ENCODE measurements at places on chromosomes 16 and 17.

GRCh38 chr17:12316021-12316420 lies 295.3 kb downstream of the MAP2K4 start:
- no peak overlapping the region for H3K27ac ChIP-seq
- no peak overlapping the region for H3K4me3 ChIP-seq
- no peak for DNase-seq
- H3K4me1 ChIP-seq = no peaks in the 10 kb centered on the region

- no peak for DNase-seq
- H3K27ac ChIP-seq = no peak overlapping the region
- H3K27me3 ChIP-seq = no peaks in the 10 kb centered on the region
- no peak overlapping the region for H3K4me3 ChIP-seq
These were observed 167.8 kb downstream of the IRF8 start for GRCh38 chr16:86066811-86067210.

DNA sequence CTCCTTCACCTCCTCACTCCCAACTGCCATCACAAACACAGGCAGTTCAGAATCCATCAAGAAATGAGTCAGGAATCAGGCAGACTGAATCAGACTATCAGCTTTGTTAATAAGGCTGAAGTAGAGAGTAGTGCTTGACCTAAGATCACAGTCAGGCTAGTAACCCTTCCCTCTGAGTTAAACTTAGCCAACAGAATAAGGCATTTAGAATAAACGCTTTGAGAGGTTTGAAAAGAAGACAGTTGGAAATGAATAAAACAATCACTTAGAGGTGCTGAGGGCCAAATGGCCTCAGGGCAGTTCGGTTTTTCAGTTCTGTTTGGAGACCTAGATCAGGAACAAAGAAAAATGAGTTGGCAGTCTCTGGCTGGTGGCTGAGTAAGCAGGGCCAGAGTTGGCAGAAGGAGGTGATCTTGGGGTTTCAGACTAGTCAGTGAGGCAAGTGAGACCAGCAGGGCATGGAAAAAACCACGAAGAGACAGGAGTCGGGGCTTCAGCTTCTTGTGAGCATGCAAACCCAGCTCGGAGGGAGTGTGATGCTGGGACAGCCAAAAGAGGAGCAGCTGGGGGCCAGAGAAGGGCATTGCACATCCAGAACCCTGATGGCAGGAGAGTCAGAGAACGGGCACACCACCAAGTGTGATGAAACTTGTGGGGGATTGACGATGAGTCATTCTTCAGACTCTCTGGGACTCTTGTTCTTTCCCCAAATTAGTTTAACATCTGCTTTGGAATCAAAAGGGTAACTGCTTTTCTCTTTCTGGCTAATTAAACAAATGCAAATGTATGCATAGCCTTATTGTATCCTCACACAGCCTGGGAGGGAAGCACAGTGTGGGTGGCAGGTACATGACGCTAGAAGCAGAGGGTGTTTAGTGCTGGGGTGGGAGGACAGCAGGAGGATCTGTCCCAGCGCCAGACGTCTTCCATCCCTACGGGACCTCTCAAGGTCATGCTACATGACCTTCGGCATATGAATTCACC lies 54.8 kb downstream of the SPECC1 start:
- H3K4me1 ChIP-seq = no peaks in the 10 kb centered on the region
- no peak overlapping the region for H3K27ac ChIP-seq
- no peaks in the 10 kb centered on the region for H3K27me3 ChIP-seq
- no peaks in the 10 kb centered on the region for H3K36me3 ChIP-seq
- no peak for DNase-seq
- H3K4me3 ChIP-seq = no peak overlapping the region

DNA sequence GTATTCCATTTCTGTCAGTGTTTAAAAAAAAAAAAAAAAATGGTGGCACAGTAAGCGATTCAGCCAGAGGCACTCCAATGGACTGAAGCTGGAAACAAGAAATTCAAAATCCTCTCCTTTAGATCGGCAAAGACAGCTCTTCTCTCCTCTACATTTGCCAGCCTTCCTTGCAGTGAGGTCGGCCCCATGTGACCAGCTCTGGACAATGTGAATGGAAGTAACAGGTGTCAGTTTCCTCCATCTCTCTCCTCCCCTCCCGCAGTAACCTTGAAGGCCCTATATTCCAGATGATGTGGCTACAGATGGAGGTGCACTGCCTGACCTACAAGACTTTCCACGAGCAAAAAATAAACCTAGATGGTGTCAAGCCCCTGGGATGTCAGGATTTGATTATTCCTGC lies 15.0 kb downstream of the CUEDC1 start:
- H3K27me3 ChIP-seq = no peaks in the 10 kb centered on the region
- H3K36me3 ChIP-seq = no peaks in the 10 kb centered on the region
- DNase-seq = no peak
- no peaks in the 10 kb centered on the region for H3K4me1 ChIP-seq
- no peak overlapping the region for H3K4me3 ChIP-seq
- no peak overlapping the region for H3K27ac ChIP-seq

DNA sequence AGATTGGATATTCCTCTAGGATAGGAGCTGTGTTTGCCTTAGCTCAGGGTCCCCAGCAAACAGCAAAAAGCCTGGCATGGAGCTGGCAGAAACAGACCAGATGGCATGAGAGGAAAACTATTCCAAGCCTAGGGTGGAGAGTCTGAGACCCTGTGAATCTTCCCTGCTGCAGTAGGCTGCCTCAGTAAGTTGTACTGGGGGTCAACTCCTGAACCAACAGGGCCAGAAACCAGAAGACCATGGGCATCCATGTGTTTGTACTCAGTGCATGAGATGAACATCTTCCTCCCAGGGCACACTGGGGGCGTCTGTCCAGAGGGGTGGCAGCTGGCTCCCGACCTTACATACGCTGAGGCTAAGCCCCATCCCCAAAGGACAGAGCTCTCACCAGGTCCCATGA lies 214.4 kb downstream of the C16orf78 start:
- H3K36me3 ChIP-seq = no peaks in the 10 kb centered on the region
- no peaks in the 10 kb centered on the region for H3K4me1 ChIP-seq
- no peaks in the 10 kb centered on the region for H3K27me3 ChIP-seq
- H3K27ac ChIP-seq = no peak overlapping the region
- H3K4me3 ChIP-seq = no peak overlapping the region

GRCh38 chr16:87973717-87974116 lies 22.5 kb downstream of the BANP start:
- H3K27ac ChIP-seq = no peak overlapping the region
- H3K36me3 ChIP-seq = peaks cover 17% of the 10 kb centered on the region
- no peaks in the 10 kb centered on the region for H3K27me3 ChIP-seq
- H3K4me1 ChIP-seq = no peaks in the 10 kb centered on the region
- no peak for DNase-seq

DNA sequence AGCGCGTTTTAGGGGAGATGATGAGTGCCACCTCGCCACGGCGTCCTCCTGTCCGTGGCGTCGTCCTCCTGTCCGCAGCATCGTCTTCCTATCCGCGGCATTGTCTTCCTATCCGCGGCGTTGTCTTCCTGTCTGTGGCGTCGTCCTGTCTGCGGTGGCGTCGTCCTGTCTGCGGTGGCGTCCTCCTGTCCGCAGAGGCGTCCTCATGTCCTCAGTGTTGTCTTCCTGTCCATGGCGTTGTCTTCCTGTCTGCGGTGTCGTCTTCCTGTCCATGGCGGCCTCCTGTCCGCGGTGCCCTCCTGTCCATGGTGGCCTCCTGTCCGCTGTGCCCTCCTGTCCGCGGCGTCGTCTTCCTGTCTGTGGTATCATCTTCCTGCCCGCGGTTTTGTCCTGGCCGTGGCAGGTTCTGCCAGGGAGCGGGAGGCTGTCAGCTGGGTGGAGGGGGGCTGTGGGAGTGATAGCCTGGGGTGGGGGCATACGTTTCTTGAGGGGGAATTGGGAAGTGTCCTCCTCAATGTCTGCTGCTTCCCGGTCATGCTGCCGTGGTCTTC lies 30.9 kb downstream of the TBCD start:
- no peak overlapping the region for H3K27ac ChIP-seq
- no peak overlapping the region for H3K4me3 ChIP-seq
- no peaks in the 10 kb centered on the region for H3K4me1 ChIP-seq
- H3K36me3 ChIP-seq = no peaks in the 10 kb centered on the region

- H3K4me3 ChIP-seq = no peak overlapping the region
- no peak overlapping the region for H3K27ac ChIP-seq
- peaks cover 8% of the 10 kb centered on the region for H3K4me1 ChIP-seq
- DNase-seq = no peak
- H3K27me3 ChIP-seq = peaks cover 4% of the 10 kb centered on the region
- H3K36me3 ChIP-seq = no peaks in the 10 kb centered on the region
These were observed 2.3 kb upstream of the TPPP3 start for GRCh38 chr16:67395458-67396158.

GRCh38 chr17:79971651-79972050 lies 64.0 kb downstream of the TBC1D16 start:
- no peaks in the 10 kb centered on the region for H3K4me1 ChIP-seq
- H3K27ac ChIP-seq = no peak overlapping the region
- no peak for DNase-seq
- no peaks in the 10 kb centered on the region for H3K36me3 ChIP-seq

DNA sequence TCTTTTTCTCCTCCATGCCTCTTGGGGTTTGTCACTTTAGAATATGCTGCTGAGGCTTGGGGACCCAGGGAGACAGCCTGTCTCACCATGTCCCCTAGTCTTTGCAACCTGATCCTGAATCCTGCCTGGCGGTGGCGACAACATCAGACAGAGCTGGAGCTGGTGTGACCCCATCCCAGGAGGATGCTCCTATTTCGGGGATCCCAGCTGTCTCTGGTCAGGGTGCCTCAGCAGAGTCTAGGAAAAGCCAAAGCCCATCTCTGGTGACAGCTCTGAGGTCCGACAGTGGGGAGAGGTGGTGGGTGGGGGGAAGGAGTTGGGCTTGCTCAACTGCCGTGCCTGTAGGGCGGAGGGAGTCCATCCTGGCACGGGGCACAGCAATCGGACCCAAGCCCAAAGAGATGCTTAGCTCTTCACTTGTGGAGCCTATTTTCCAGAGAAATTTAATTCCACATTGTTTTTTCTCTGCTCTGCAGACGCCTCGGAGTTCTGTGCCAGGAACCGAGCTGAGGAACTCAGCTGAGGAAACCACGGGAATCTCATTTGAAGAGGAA lies 10.3 kb upstream of the TNS4 start:
- H3K27me3 ChIP-seq = no peaks in the 10 kb centered on the region
- peaks cover 24% of the 10 kb centered on the region for H3K4me1 ChIP-seq
- H3K4me3 ChIP-seq = no peak overlapping the region
- H3K27ac ChIP-seq = no peak overlapping the region
- DNase-seq = no peak
- H3K36me3 ChIP-seq = no peaks in the 10 kb centered on the region

- no peaks in the 10 kb centered on the region for H3K27me3 ChIP-seq
- peak within 1 kb of the TSS; percentile 85 for H3K27ac ChIP-seq
- H3K4me3 ChIP-seq = peak within 1 kb of the TSS; percentile 98
- peak; percentile 85 for DNase-seq
These were observed at the start of gene USB1 for GRCh38 chr16:58000706-58001676. TSS of gene USB1 (plus strand) at chr16:58001407. CDS start at chr16:58001484, 77 bp downstream.

- DNase-seq = peak; percentile 73
- no peaks in the 10 kb centered on the region for H3K36me3 ChIP-seq
- H3K4me3 ChIP-seq = no peak within 1 kb of the TSS
These were observed at the start of gene BAIAP3 for GRCh38 chr16:1333149-1333812. TSS of gene BAIAP3 (plus strand) at chr16:1333645. CDS start at chr16:1338550, 4,905 bp downstream.

DNA sequence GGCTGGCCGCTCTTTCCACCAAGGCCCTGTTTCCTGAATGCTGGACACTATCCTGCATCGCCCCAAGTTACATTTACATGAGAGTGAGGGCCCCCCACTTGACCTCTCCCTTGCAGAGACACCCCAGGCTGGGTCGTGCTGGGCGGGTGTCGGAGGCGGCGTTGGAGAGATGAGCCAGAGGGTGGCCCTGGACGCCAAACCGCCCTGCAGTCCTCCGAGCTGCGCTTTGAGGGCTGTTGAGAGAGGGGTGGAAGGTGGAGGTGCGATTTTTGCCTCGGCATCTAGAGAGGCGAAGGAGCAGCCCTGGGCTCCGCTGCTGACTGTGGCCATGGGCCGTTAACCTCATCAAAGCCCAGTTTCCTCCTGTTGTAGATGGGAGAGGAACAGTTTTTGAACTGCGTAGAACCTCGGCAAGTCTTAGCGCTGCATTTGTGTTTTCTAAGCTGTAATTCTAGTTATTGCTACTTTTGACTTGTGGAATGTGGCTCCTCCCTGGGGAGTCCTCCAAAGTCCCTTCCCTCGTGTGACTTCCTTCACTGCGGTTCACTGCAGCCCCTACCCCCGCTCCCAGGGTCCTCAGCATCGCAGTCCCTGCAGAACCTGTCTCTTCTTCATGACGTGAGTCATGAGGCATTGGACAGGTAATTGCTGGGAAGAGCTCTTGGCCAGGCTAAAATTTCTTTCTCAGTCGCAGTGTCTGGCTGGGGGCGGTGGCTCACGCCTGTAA lies 986 bp upstream of the ELOB start:
- no peaks in the 10 kb centered on the region for H3K27me3 ChIP-seq
- no peaks in the 10 kb centered on the region for H3K36me3 ChIP-seq
- no peak for DNase-seq

DNA sequence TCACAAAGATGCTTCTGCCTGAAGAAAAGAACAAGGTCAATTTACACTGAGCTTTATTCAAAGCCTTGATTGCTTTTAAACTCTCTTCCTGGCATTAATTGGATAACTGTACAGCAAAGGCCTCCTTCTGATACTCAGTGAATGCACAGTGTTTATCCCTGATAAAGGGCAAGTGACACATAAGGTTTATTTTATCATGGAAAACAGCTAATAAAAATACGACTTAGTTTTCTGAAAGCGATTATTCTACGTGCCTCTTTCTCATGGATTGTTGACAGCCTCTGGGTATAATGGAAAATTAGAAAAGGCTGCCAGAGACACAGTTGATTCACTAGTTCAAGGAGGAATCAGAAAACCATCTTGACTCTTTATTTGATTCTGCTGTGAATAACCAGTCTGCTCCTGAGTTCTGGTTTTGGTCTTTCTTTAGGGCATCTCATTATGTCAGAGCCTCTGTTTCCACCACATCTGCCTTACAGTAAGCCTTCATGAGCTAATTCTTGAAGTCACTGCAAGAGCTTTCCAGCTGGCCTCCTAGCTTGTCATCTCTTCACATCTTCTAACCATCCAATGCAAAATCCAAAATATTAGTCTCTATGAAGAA lies 212.9 kb downstream of the CNTNAP4 start:
- H3K4me3 ChIP-seq = no peak overlapping the region
- no peaks in the 10 kb centered on the region for H3K4me1 ChIP-seq
- no peaks in the 10 kb centered on the region for H3K27me3 ChIP-seq

GRCh38 chr16:31201582-31202413 lies 762 bp downstream of the PYCARD start:
- H3K36me3 ChIP-seq = no peaks in the 10 kb centered on the region
- DNase-seq = peak; percentile 51
- H3K27me3 ChIP-seq = no peaks in the 10 kb centered on the region
- peaks cover 20% of the 10 kb centered on the region for H3K4me1 ChIP-seq
